ENCODE measurements at places on chromosomes 5 and 9. TPM values are rescaled to one million over a fixed set of nuclear protein-coding genes. Genes with fewer than 3 reads are reported as not detected.

- no peak overlapping the region for H3K4me3 ChIP-seq
- H3K4me1 ChIP-seq, result no peaks in the 10 kb centered on the region
- no peak overlapping the region for H3K27ac ChIP-seq
- H3K27me3 ChIP-seq, result no peaks in the 10 kb centered on the region
These were observed 21.1 kb downstream of the PITX1 start for GRCh38 chr5:135012951-135013391.

- H3K36me3 ChIP-seq, result no peaks in the 10 kb centered on the region
- no peak overlapping the region for H3K4me3 ChIP-seq
- H3K4me1 ChIP-seq, result peaks cover 61% of the 10 kb centered on the region
- H3K27ac ChIP-seq, result no peak overlapping the region
These were observed 116.6 kb upstream of the MAP3K1 start for GRCh38 chr5:56698463-56699381.

DNA sequence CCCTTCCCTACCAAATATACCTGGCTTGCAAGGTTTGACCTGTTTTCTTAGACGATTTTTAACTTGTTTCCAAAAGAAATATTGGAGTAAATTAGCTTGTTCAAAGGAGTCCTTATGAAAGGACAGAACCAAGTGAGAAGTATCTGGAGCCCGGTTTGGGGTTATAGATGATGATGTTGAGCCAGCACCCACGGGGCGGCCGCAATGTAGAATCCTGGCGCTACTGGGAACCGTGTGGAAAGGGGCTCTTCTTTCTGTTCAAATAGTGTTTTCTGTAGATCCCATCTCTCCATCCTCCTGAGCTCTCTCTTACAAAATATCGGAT lies 517 bp upstream of the EXOSC2 start:
- H3K36me3 ChIP-seq, result peaks cover 24% of the 10 kb centered on the region
- H3K4me3 ChIP-seq, result peak overlapping the region; percentile 77
- peak overlapping the region; percentile 42 for H3K27ac ChIP-seq
- peaks cover 36% of the 10 kb centered on the region for H3K4me1 ChIP-seq

DNA sequence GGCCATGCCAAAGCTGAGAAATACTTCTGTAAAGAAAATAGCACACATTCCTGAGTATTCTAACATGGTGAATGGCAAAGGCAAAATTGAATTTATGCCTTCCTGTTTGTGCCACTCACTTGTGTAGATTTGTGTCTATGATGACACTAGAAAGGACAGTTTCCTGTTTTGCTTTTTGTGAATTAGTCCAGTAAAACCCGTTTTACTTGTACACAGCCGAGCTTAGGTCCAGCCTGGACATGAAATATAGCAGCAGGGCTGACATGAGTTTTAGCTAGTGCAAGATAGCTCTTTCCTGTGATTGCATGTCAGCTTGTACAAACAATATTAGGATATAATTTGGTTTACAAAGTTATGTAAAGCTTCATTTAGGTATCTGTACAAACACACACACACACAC lies 1891.7 kb upstream of the WWC1 start:
- H3K27ac ChIP-seq, result no peak overlapping the region
- H3K4me1 ChIP-seq, result no peaks in the 10 kb centered on the region
- no peaks in the 10 kb centered on the region for H3K36me3 ChIP-seq
- H3K27me3 ChIP-seq, result no peaks in the 10 kb centered on the region

GRCh38 chr5:99453196-99453595 lies 524.4 kb upstream of the CHD1 start:
- no peak overlapping the region for H3K27ac ChIP-seq
- DNase-seq, result no peak
- no peaks in the 10 kb centered on the region for H3K27me3 ChIP-seq
- H3K4me3 ChIP-seq, result no peak overlapping the region
- H3K4me1 ChIP-seq, result no peaks in the 10 kb centered on the region

DNA sequence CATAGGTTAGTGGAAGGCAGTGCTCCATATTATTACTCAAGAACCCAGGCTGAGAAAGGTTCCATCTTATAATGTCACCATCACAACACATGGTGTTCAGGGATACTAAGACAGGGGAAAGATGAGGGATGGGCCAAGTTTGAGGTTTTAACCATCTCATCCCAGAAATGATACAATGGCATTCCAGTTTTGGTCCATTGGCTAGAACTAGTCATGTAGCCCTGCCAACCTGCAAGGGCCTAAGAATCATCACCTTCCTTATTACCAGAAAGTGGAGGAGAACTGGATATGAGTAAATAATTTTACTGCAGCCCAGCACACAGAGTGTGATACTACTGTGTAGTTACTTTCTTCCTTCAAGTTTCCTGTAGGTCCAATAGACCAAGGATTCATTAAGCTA lies 144.5 kb upstream of the ABCA1 start:
- no peak for DNase-seq
- H3K27me3 ChIP-seq, result no peaks in the 10 kb centered on the region
- no peak overlapping the region for H3K4me3 ChIP-seq
- no peaks in the 10 kb centered on the region for H3K4me1 ChIP-seq

GRCh38 chr5:143898381-143898780 lies 86.4 kb downstream of the HMHB1 start:
- no peaks in the 10 kb centered on the region for H3K36me3 ChIP-seq
- H3K27ac ChIP-seq, result peak overlapping the region; percentile 30
- peaks cover 9% of the 10 kb centered on the region for H3K4me1 ChIP-seq
- no peaks in the 10 kb centered on the region for H3K27me3 ChIP-seq

- no peaks in the 10 kb centered on the region for H3K36me3 ChIP-seq
- H3K27ac ChIP-seq, result no peak overlapping the region
- H3K4me1 ChIP-seq, result no peaks in the 10 kb centered on the region
- no peaks in the 10 kb centered on the region for H3K27me3 ChIP-seq
- H3K4me3 ChIP-seq, result no peak overlapping the region
- DNase-seq, result no peak
These were observed 166.3 kb downstream of the YIPF5 start for GRCh38 chr5:144004146-144004545.

DNA sequence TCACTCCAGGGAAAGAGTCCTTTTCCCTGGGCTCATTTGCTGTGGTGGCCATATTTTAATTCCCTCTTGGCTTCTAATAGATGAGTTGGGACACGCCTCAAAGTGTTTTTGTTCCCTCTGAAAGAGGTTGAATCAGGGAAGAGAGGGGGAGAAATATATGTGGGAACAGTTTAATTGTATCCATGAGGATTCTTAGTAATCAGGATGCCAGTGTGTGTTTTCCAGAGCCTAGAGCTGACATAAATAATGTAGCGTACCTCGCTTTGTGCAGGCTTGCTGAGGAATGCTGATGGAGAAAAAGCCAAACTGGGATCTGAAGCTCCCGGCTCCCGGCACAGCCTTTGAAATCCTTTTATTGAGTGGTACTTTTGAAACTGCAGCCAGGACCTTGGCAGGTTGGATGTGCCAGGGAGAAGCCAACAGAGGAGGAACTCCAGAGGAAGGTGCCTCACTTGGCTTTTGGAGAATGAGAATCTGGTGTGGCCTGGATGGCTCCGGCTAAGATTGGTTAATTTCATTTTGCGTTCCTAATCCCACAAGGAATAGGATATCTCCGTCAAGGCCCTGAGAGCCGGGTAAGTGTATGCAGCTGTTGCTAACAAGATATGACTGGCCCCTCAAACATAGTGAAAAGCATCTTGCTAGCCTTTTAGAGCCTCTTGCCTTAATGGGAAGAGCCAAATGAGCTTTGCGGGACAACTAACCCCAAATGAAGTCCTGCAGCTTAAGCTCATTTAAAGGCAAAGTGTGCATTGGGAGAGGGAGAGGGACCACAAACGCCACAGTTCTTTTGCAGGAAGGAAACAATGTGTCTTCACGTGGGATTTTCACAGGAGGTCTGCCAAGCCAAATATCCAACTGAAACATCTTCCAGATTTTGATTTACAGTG lies 471.1 kb upstream of the WWC1 start:
- H3K27me3 ChIP-seq, result no peaks in the 10 kb centered on the region
- no peaks in the 10 kb centered on the region for H3K4me1 ChIP-seq
- no peak overlapping the region for H3K27ac ChIP-seq
- no peak for DNase-seq
- H3K4me3 ChIP-seq, result no peak overlapping the region

- peaks cover 49% of the 10 kb centered on the region for H3K36me3 ChIP-seq
- peak; percentile 75 for DNase-seq
- H3K27ac ChIP-seq, result peak overlapping the region; percentile 81
- H3K27me3 ChIP-seq, result no peaks in the 10 kb centered on the region
- peaks cover 91% of the 10 kb centered on the region for H3K4me1 ChIP-seq
These were observed 50.3 kb downstream of the SLC22A5 start for GRCh38 chr5:132419502-132420468.

DNA sequence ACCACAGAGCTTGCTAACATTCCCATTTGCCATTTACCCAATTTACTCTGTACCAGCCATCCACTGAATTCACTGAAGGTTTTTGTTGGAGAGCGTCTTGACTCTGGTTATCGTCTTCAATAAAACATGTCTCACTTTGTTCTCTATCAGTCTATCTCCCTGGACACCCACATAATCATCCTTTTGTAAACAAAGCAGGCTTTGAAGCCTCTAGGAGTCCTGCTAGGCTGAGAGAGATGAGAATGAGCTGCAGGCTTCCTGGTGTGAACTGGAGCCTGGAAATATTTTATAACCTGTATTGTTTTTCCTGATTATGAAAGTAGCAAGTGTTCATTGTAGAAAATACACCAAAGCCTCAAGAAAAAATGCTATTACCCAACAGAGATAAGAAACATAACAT lies 140.6 kb upstream of the ZNF366 start:
- no peaks in the 10 kb centered on the region for H3K4me1 ChIP-seq
- no peaks in the 10 kb centered on the region for H3K27me3 ChIP-seq
- no peaks in the 10 kb centered on the region for H3K36me3 ChIP-seq
- no peak for DNase-seq
- H3K4me3 ChIP-seq, result no peak overlapping the region
- no peak overlapping the region for H3K27ac ChIP-seq

- no peaks in the 10 kb centered on the region for H3K27me3 ChIP-seq
- no peaks in the 10 kb centered on the region for H3K4me1 ChIP-seq
- H3K27ac ChIP-seq, result no peak overlapping the region
These were observed 37.3 kb upstream of the SLC25A51 start for GRCh38 chr9:37941253-37941652.

GRCh38 chr5:168612996-168613395 lies 33.8 kb upstream of the PANK3 start:
- H3K4me1 ChIP-seq, result peaks cover 6% of the 10 kb centered on the region
- no peaks in the 10 kb centered on the region for H3K27me3 ChIP-seq
- no peak for DNase-seq
- H3K36me3 ChIP-seq, result no peaks in the 10 kb centered on the region
- no peak overlapping the region for H3K27ac ChIP-seq

DNA sequence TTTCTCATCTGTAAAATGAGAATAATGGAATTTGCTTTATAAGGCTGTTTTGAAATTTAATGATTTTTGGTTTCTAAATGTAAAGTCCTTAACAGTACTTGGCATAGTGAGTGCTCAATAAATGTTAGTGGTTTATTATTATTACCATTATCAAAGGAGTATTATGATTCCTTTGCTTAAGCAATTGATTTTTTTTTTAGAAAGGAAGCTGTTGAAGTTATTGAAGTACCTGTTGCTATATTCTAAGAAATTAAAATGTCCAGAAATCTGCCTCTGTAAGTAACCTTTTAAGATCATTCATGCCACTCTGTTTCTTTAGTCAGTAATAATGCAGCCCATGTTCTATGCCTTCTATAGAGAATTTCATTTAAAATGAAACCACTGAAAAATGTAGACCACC lies 15.0 kb downstream of the SMAD5 start:
- no peak overlapping the region for H3K27ac ChIP-seq
- H3K4me1 ChIP-seq, result no peaks in the 10 kb centered on the region
- H3K27me3 ChIP-seq, result no peaks in the 10 kb centered on the region
- DNase-seq, result no peak

DNA sequence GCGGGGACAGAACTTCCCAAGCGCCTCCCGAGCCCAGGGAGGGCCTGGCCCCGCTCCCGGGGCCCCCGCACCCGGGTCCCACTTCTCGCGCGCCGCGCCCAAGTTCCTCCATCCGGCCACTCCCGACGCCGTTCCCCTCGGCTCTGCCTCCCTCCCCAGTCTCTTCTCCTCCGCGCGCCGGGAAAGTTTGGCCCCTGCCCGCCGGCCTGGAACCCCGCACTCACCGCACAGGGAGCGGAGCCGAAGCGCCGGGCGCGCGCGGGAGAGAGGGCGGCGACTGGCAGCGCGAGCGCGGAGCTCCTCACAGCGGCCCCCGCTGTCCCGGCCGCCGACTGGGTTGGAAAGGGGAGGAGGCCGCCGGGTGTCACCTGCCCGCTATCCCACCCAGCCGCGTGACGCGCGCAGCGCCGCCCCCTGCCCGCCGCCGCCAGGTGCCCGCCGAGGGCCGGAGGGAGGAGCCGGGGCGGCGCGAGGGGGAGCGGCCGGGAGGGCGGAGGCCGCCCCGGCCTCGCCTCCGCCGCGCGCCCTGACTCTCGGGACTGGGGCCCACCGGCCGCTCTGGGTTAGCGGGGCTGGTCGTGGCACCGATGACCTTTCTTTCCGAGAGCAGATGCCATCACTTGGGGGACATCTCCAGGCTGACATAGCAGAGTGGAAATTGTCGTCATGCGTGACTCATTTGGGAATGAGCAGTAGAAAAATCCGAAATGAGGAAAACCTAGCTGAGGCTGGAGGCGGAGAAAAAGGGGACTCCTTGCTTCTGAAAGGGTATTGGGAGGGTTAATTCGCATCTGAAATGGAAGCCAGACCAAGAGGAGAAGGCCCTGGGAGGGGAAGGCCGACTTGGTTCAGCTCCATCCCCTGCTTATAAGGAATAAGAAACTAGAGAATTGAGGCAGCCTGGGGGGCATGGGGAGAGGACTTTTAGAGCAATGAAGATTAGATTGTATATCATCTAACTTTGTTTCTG lies at the start of gene ELOVL7:
Gene ELOVL7, minus strand, starts transcription at position 334 of the 970 bp plus-strand sequence. CDS start 56,872 bp downstream, outside the sequence.
- H3K4me3 ChIP-seq, result no peak within 1 kb of the TSS
- no peaks in the 10 kb centered on the region for H3K36me3 ChIP-seq
- H3K4me1 ChIP-seq, result peaks cover 13% of the 10 kb centered on the region
- peaks cover 65% of the 10 kb centered on the region for H3K27me3 ChIP-seq
- H3K27ac ChIP-seq, result no peak within 1 kb of the TSS

GRCh38 chr9:127177231-127177630 lies 54.8 kb upstream of the ANGPTL2 start:
- H3K36me3 ChIP-seq, result no peaks in the 10 kb centered on the region
- no peak overlapping the region for H3K27ac ChIP-seq
- no peaks in the 10 kb centered on the region for H3K27me3 ChIP-seq
- H3K4me3 ChIP-seq, result no peak overlapping the region
- DNase-seq, result no peak

DNA sequence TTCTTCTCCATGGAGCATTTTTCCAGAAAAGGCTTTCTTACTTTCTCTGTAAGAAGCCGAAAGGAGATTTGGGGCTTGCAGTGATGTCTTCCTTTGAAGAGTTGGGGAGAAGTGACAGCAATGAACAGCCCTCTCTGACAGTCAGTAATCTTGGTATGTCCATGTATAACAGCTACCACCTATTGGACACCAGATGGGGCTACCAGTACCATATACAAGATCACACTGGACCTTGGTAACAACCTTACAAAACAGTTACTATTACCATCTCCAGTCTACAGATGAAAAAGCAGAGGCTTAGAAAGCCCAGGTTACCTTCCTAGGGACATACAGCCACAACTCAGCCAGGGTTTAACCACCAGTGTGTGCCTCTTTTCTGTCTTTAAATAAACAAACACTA lies 272.7 kb upstream of the TRPC7 start:
- H3K4me3 ChIP-seq, result no peak overlapping the region
- no peak for DNase-seq
- no peak overlapping the region for H3K27ac ChIP-seq
- H3K27me3 ChIP-seq, result no peaks in the 10 kb centered on the region
- no peaks in the 10 kb centered on the region for H3K36me3 ChIP-seq

Gene PCAT7
- total RNA-seq, result not detected

Gene NFX1
- total RNA-seq, result 33.1 TPM

Gene FGF18
- 0.31 TPM for total RNA-seq

Gene PCDHAC2
- not detected for total RNA-seq

Gene PPWD1
- 89.2 TPM for total RNA-seq

Gene FTMT
- not detected for total RNA-seq

Gene MARCHF6
- total RNA-seq, result 182 TPM

Gene GCNT4
- total RNA-seq, result 7.4 TPM

Gene MARVELD2
- total RNA-seq, result 0.19 TPM

Gene ZNF300
- total RNA-seq, result 3.0 TPM

Gene CARD9
- 0.64 TPM for total RNA-seq

Measured in CD4-positive, alpha-beta T cell (primary cell).